Thoracic aorta (tissue), 2 donors: ENCODE measurements at places on chromosomes 5 and 9.

GRCh38 chr9:32524892-32525708, 896 bp downstream of the RIGI start:
- peak overlapping the region; percentile 85 for H3K4me3 ChIP-seq
- H3K4me1 ChIP-seq, result peaks cover 32% of the 10 kb centered on the region
- no peak for DNase-seq

DNA sequence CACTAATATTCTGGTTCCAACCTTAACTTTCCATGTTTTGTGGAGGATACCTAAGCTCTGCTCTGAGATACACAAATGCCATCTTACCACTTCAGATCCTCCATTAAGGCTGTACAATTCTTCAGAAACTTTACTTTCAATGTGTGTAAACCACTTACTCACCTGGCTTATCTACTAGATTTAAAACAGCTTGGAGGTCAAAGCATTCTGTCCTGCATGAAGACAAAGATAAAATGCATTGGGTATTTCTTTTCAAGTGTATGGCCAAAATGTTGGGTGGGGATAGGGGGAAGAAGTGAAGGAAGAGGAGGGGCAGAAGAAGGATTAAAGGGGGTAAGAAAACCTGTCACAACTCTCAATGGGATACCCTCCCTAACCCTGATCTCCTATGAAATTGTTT, 939 bp downstream of the GOLGA1 start:
- DNase-seq, result no peak
- H3K27me3 ChIP-seq, result no peaks in the 10 kb centered on the region
- peaks cover under 1% of the 10 kb centered on the region for H3K36me3 ChIP-seq
- H3K4me3 ChIP-seq, result peak overlapping the region; percentile 81
- peak overlapping the region; percentile 98 for H3K27ac ChIP-seq

DNA sequence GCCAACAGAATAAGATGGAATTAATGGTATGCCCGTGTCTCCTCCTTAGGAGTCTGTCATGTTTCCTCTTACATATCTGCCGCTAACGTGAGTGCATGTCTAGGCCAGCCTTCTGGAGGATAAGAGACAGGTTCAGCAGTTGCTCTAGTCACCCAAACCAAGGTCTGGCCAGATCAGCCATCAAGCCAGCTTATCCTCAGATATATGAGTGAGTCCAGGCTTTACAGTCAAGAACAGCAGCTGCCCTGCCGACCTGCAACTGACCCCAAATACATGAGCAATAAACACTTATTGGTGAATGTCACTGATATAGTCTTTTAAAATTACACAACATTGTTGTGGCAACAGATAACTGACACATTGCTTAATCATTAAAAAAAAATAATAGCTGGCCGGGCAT, 123.5 kb downstream of the TSSK1B start:
- DNase-seq, result no peak
- H3K4me1 ChIP-seq, result no peaks in the 10 kb centered on the region
- no peaks in the 10 kb centered on the region for H3K27me3 ChIP-seq
- no peak overlapping the region for H3K27ac ChIP-seq
- H3K4me3 ChIP-seq, result no peak overlapping the region
- no peaks in the 10 kb centered on the region for H3K36me3 ChIP-seq

GRCh38 chr9:1434811-1435210, 384.7 kb downstream of the DMRT2 start:
- no peaks in the 10 kb centered on the region for H3K4me1 ChIP-seq
- no peak overlapping the region for H3K4me3 ChIP-seq
- H3K27ac ChIP-seq, result no peak overlapping the region
- DNase-seq, result no peak

DNA sequence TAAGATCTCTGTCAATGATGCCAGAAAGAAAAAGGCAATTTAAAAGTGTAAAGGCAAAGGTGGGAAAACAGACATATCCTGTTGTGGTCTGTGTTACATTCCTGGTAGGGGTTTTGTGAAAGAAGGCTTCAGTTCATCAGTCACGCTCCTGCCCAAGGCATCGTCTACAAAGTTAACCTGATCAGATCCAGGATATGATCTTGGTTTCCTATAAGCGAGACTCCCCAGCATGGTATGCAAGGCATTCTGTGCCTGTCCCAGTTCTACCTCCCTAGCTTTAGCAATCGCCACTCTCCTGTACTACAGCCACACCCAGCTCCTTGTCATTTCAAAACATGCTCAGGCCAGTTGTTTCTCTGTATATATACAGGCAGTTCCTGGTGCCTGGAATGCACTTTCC, 58.0 kb upstream of the PTPN3 start:
- no peak for DNase-seq
- no peaks in the 10 kb centered on the region for H3K36me3 ChIP-seq
- H3K4me3 ChIP-seq, result no peak overlapping the region
- no peak overlapping the region for H3K27ac ChIP-seq

DNA sequence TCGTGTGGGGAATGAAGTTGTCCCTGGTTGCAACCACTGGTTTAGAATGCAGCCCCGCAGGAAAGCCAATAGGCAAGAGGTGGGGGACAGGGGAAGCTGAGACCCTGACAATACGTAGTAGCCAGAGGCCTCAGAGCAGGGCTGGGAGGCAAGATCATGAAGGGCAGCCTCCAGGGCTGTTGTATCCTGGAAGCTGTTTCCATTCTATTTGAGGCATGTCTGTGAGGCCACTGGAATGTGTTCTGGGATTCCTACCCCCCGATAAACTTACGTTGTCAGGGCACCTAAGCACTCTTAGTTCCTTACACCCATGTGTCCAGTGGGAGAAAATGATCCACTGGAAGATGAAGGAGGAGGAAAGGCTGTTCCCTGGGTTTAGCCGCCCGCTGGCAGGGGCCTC, 177.3 kb downstream of the CFAP90 start:
- H3K4me1 ChIP-seq, result no peaks in the 10 kb centered on the region
- no peak overlapping the region for H3K27ac ChIP-seq
- no peaks in the 10 kb centered on the region for H3K36me3 ChIP-seq
- no peak for DNase-seq

DNA sequence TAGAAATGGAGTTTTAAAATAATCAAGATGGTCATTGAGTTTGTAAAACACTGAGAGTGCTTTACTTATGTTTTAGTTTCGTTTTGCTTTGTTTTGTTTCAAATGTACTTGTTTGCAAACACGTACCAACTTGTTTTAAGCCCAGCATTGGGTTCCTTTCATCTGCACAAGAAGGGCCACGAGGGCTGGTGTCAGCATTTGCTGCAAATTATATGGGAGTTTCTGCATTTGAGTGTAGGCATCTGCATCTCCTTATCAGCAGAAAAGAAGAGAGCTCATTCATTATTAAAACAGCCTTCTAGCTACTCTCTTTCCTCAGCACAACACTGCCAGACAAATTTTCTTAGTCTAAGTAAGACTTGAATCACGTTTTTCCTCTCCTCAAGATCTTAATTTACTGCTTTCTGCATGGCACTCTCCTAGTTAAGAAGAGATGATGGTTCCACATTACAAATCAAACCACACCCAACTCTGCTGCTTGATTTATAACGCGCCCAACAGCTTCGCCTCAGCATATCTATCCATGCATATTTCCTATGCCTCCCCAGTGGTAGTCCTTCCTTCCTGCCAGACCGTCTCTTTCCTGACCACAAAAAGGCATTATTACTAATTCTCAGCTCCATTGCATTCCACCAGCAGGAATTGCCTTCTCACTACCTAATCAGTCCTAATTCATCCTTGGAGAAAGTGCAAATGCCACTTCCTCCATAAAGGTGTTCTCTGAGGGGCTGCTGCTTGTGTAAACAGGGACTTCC, 95.2 kb upstream of the CAST start:
- H3K4me1 ChIP-seq, result peaks cover 5% of the 10 kb centered on the region
- no peak overlapping the region for H3K27ac ChIP-seq
- no peak overlapping the region for H3K4me3 ChIP-seq
- H3K27me3 ChIP-seq, result no peaks in the 10 kb centered on the region
- no peaks in the 10 kb centered on the region for H3K36me3 ChIP-seq

- H3K4me3 ChIP-seq, result no peak overlapping the region
- H3K27me3 ChIP-seq, result no peaks in the 10 kb centered on the region
- H3K4me1 ChIP-seq, result peaks cover 5% of the 10 kb centered on the region
- DNase-seq, result no peak
- H3K36me3 ChIP-seq, result no peaks in the 10 kb centered on the region
- H3K27ac ChIP-seq, result no peak overlapping the region
These were observed 1.6 kb downstream of the C5orf52 start for GRCh38 chr5:157672976-157673375.
